ENCODE measurements at places on chromosomes 11 and 22.
A peak's percentile ranks its signal among the peaks of the same experiment; 100 is the strongest.

DNA sequence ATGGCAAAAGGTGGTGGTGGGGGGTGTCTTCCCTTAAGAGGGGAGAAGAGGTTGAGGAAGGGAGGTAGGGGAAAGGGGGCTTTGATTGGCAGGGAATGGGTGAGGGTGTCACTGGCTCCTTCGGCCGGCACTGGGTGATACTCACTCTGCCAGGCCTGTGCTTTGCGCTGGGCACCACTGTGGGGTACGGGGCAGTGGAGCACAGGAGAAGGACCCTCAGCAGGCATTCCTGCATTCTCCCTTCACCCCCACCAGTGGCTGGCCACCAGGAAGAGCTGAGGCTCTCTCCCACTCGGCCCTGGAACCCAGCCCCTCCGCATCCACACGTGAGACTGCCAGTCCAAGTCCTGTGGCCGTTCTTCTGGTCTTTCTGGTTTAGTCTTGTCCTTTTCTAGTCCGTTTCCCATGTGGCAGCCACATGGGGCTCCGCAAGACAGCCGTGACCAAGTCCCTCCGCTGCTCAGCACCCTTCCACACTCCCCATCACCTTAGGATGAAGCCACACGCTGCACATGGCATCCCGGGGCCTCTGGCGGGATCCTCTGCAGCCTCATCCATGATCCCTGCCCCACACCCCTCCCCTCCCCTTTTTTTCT, 8.0 kb downstream of the CAPN5 start:
- no peak for DNase-seq

DNA sequence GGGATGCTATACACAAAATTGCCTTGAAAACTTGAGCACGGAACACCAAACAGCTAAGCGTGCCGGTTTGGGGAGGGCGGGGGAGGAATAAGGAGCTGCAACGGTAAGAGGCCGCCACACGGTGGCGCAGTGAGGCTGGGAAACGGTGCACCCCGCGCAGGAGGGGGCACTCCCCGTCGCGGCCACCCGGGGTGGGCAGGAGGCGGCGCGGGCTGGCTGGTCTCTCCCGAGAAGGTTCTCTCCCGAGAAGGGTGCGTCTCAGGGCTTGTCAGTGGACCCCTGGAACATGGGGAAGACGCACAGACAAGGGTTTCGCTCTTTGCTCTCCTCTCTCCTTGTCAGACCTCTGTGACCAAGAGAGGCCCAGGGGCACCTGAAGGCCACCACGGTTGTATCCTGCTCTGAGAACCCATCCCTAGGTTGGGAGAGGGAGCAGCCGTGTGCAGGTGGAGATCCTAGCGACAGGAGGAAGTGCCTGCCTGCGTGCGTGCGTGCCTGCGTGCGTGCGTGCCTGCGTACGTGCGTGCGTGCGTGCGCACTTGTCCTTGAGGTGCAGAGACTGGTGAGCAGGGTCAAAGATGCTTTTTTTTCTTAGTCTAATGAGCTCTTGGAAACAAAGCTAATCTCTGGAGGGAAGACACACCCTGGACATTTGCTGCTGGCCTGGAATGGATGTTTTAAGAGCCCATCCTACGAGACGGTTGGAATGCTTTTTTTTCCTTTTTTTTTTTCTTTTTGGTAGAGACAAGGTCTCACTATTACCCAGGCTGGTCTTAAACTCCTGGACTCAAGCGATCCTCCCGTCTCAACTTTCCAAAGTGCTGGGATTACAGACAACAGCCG, 18.1 kb upstream of the JAM3 start:
- peak; percentile 63 for DNase-seq

GRCh38 chr11:81874635-81875034, 859.0 kb downstream of the FAM181B start:
- DNase-seq, result no peak

DNA sequence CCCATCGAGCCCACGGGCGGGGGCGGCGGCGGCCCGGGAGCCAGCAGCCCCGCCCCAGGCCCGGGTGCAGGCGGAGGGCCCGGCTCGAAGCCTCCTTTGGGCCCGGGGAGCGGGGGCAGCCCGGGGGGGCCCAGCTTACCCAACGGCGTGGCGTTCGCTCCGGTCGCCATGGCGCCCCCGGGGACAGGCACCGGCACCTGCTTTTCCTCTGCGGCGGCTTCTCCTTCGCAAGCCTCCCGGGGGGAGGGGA, 194 bp downstream of the SF1 start:
- no peak for DNase-seq

DNA sequence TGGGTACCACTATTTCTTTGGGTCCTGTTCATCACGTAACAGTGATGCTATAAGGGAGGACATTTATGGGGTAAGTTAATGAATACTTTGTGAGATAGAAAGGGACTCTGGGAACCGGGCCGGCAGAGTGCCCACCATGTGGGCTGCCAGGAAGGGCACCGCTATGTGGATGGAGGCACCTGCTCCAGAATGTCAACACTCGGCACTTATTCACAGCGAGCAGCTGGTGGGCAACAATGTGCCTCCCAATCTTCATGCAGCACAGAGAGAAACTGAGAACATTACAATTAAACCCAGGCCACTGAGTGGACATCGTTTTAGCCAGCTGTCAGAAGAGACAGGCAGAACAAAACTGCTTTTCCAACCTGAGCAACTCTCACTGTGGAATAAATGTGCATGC, 15.8 kb upstream of the ELFN2 start:
- DNase-seq, result no peak

DNA sequence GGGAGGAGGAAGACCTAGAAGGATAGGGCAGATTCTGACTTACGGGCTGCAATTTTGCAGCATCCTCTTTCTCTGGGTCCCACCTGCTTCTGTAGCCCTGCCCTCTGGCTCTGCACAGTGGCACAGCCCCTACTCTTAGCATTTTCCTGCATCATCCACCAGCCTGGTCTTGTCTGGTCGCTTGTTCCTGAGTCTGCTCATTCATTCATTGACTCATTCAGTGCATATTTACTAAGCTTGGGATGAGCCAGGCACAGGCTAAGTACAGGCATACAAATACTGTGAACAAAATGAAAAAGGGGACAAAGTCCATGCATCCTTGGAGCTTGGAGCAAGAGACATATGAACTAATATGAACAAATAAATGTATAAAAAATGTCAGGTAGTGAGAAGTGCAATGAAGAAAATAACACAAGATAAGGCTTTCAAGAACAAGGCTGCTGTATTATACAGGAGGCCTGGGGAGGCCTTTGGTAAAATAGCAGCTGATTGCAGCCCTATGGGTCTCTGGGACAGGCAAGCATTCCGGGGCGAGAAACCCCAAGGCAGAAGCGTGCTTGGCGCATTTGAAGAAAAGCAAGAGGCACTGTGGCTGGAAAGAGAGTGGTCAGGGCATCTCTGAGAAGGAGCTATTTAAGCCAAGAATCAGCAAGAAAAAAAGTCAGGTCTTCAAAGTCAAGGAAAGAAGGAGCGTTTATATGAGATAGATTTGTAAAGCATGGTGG, 108.0 kb upstream of the ALX4 start:
- DNase-seq, result no peak

DNA sequence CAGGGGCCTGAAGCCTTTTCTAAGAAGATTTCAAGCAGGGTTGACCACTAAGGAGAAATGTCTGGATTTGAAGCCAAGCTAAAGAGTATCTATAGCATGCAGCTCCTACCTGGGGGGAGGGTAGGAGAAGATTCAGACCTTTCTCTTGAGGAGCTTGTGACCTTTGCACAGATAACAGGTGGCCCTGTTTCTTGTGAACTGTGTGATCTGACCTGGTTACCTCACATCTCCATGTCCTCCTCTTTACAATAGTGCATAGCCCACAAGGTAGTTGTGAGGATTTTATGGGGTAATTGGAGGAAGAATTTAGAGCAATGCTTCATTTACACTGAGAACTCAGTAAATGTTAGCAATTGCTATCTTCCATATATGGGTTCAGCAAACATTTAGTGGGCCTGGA, 310.1 kb downstream of the TMEM135 start:
- no peak for DNase-seq

- DNase-seq, result peak; percentile 69
These were observed 4.7 kb downstream of the OLFML1 start for GRCh38 chr11:7490054-7490453.

GRCh38 chr11:111098091-111098490, 147.4 kb upstream of the POU2AF2 start:
- no peak for DNase-seq

- no peak for DNase-seq
These were observed 196.5 kb upstream of the PGR start for GRCh38 chr11:101326141-101326540.

GRCh38 chr11:68201492-68201891, 11.6 kb downstream of the KMT5B start:
- no peak for DNase-seq

DNA sequence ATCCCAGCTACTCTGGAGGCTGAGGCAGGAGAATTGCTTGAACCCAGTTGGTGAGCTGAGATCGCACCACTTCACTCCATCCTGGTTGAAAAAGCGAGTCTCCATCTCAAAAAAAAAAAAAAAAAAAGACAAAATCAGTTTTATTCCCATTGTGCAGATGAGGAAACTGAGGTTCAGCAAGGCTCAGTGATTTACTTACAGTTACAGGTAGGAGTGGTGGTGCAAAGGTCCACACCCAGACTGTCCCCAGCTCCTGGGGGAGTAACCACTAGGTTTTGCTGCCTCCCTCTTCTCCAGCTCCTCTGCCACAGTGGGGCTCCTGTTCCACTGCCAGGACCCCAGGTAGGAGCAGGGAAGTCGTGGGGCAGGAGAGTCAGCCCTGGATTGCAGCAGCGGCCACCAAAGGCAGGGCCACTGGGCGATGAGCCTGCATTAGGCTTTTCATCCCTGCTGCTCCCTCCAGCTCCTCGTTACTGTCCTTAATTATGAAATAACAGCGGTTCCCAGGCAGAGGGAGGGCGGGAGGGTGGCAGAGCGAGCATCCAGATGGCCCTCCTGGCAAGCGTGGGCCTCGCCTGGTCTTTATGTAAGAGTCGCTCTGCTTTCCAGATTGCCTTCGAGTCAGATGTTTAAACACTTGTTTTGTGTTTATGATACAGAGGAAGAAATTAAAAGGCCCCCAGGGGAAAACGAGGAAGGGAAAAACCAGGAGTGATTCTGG, 15.5 kb upstream of the RASD2 start:
- no peak for DNase-seq

GRCh38 chr11:77080643-77081210, 14.0 kb downstream of the CAPN5 start:
- DNase-seq, result no peak

- no peak for DNase-seq
These were observed 6.0 kb upstream of the F2 start for GRCh38 chr11:46712874-46713576.

- DNase-seq, result no peak
These were observed 802 bp downstream of the ATG2A start for GRCh38 chr11:64916040-64916774.

- no peak for DNase-seq
These were observed 33.7 kb downstream of the CTTN start for GRCh38 chr11:70432065-70432464.

GRCh38 chr11:105548359-105548758, 61.5 kb upstream of the GRIA4 start:
- no peak for DNase-seq

GRCh38 chr11:131978351-131978750, 607.9 kb downstream of the NTM start:
- no peak for DNase-seq

GRCh38 chr22:36986242-36986821, 32.9 kb downstream of the TST start:
- no peak for DNase-seq

- DNase-seq, result no peak
These were observed 2.4 kb downstream of the GRK3 start for GRCh38 chr22:25566898-25567235.

- no peak for DNase-seq
These were observed 33.7 kb upstream of the LINC01488 start for GRCh38 chr11:69447786-69448185.

- no peak for DNase-seq
These were observed 187.3 kb upstream of the B3GAT1 start for GRCh38 chr11:134599299-134599771.

GRCh38 chr11:88411265-88411664, 73.7 kb upstream of the CTSC start:
- peak; percentile 91 for DNase-seq

- peak; percentile 61 for DNase-seq
These were observed 135.5 kb downstream of the ETS1 start for GRCh38 chr11:128451652-128452470.

DNA sequence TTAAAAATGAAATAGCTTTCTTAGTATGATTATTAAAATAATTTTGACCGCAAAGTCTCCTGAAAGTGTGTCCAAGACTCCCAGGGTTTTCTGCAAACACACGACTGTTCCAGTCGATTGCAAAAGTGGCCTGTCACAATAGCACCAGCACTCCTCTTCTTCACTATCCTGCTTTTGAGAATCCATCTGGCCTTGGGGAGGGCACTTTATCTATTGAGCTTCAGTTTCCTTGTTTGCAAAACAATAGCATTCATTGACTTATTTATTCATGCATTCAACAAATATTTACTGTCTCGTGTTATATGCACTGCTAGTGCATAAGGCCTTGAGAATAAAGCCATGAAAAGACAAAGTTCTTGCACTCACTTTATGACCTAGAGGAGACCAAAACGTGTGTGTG, 96.2 kb upstream of the NTM start:
- DNase-seq, result no peak

DNA sequence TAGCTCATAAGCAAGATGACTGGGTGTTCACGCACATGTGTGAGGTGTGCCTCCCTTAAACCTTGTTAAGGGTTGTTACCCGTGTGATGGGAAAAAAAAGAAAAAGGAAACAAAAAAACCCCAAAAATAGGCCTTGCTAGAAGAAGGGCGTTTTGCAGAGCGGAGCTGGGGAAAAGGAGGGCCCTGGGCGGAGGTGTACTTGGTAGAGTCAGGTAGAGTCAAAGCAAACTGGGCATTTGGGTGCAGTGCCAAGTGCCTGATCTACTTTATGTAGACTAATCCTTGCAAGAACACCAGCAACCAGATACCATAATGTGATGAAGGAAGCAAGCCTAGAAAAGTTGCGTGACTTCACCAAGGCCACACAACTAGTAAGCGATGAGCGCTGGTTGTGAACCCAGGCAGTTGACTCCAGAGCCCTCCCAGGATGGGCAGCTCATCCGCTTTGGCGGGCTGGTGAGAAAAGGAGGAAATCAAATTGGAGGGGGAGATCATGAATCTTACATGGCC, 1.2 kb upstream of the TIRAP start:
- no peak for DNase-seq

GRCh38 chr11:117201658-117202305, 2.6 kb downstream of the TAGLN start:
- peak; percentile 29 for DNase-seq

DNA sequence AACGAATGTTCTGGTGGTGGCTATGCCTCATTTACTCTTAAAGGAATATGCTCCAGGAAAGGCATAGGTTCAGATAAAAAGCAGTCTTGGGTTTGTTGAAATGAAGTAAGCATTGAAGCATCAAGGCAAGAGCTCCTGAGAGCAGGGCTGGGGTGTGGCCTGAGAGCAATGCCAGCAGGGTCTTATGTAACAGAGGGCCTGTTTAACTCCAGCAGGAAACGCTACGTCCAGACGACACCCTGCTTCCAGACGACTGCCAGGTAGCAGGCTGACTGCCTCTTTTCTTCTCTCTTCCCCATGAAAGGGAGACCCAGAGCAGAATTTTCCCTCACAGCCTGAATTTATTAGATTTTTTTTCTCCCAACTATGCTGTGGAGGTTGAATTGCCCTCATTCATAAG, 127.2 kb upstream of the SLC5A12 start:
- no peak for DNase-seq

Measured in fibroblast of skin of scalp (primary cell).